ENCODE measurements at places on chromosomes 6 and 20. TPM values are rescaled to one million over a fixed set of nuclear protein-coding genes. Genes with fewer than 3 reads are reported as not detected.

SLC22A2 gene
- total RNA-seq: not detected

SH3BGRL2 gene
- not detected for total RNA-seq

C20orf204 gene
- 2.5 TPM for total RNA-seq

DNA sequence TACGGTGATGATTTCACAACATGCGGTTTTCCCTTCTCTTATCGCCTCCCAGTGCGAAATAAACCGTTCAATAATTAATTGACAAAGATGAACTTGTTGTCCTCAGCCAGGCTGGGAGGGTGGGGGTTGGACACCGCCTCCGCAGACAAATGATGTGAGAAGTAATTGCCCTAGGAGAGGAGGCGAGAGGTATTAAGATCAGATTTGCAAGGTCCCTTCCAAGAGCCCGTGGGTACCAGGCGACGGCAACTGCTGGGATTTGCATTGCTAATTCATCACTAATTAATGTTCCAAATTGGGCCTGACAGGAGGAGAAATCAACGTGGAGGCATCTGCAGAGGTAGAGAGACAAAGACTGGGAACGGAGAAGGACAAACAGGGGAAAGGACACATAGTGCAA, 90.2 kb upstream of the CCDC167 start:
- no peaks in the 10 kb centered on the region for H3K4me1 ChIP-seq
- no peaks in the 10 kb centered on the region for H3K36me3 ChIP-seq
- H3K27ac ChIP-seq: no peak overlapping the region
- H3K4me3 ChIP-seq: no peak overlapping the region
- DNase-seq: no peak
- no peaks in the 10 kb centered on the region for H3K27me3 ChIP-seq

DNA sequence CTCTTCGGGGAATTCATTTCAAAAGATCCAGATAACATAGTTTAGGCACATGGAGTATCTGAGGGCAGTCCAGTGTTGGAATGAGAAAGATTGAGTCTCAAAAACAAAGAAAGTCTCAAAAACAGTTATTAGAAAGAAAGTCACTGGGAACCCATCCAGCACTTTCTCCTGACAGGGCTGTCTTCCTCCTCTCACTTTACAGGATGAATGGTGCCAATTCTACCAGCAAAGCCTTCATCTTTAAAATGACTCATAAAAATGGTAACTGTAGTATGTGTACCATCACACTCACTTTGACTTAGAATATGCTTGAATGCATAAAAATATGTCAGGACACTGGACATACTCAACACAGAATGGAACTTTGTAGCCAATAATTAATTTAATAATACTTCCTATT, 71.3 kb downstream of the SLC22A3 start:
- H3K36me3 ChIP-seq: no peaks in the 10 kb centered on the region
- H3K27ac ChIP-seq: no peak overlapping the region
- no peak for DNase-seq
- no peaks in the 10 kb centered on the region for H3K4me1 ChIP-seq
- H3K4me3 ChIP-seq: no peak overlapping the region

DNA sequence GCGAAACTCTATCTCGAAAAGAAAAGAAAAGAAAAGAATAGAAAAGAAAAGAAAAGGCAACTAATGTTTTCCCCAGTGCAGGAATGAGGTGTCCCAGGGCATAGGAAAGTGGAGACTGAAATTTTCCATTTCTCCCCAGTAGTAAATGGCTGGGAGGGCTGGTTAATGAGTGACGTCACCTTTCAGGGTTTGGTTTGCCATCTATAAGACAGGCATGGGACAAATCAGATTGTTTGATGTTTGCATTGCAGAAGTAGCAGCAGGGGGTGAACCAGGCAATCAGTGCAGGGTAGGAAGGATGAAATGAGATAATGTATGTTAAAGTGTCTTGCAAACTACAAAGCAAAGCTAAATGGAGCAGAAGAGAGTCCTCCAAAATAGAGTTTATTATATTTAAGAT, 533.4 kb downstream of the PKHD1 start:
- no peaks in the 10 kb centered on the region for H3K4me1 ChIP-seq
- no peaks in the 10 kb centered on the region for H3K27me3 ChIP-seq
- no peak overlapping the region for H3K27ac ChIP-seq
- no peak overlapping the region for H3K4me3 ChIP-seq
- H3K36me3 ChIP-seq: no peaks in the 10 kb centered on the region

DNA sequence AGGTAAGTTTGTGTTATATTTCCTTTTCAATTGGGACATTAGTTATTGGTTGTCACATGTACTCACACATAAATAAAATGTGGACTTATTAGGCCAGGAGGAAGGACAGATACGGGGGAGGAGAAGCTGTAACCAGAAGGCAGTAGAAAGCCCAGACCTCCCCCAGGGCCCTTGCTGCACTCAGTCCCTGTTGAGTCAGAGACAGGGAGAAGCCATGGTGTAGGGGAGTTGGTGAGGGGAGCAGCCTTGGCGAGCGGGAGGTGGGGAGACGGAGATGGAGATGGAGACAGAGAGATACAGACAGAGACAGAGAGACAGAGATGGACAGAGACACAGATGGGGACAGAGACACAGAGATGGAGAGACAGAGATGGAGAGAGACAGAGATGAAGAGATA, 263.2 kb downstream of the DLL1 start:
- no peaks in the 10 kb centered on the region for H3K36me3 ChIP-seq
- no peak overlapping the region for H3K4me3 ChIP-seq
- H3K4me1 ChIP-seq: no peaks in the 10 kb centered on the region
- no peak overlapping the region for H3K27ac ChIP-seq
- DNase-seq: no peak

DNA sequence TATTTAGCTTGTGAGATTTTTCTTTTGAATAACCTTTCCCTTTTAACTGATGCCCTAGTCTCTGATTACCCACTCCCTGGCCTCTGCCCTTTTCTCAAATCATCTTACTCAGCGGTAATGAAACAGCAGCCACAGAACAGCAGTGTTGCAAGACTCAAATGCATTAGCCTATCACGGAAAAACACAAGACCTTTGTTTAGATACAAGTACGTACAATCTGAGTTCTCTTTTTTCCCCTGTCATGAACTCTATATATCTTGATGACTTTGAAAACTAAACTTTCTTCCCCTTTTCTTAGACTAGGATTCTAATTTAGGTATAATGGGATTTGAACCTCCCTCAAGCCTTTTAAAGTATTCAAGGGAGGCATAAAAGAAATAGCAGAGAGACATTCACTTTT, 1034.9 kb downstream of the EYS start:
- no peaks in the 10 kb centered on the region for H3K27me3 ChIP-seq
- H3K27ac ChIP-seq: no peak overlapping the region
- H3K4me1 ChIP-seq: no peaks in the 10 kb centered on the region
- no peak overlapping the region for H3K4me3 ChIP-seq
- H3K36me3 ChIP-seq: no peaks in the 10 kb centered on the region

DNA sequence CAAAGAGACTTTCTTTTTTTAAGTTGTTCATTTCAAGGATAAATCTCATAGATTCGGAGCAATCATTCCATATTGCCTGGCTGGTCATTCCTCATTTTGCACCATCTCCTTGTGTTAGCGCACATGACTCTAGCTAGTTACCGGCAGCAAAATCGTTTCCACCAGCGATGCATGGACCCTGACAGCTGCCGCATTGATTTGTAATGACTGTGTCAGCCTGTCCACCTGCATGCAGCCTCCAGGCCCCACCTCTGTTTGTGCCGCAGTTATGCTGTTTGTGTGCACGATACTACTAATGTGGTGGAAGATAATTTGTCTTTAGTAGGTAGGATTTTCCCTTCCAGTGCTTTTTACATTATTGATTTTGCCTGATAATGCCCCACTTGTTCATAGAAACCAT, 164.0 kb downstream of the TBC1D7 start:
- H3K27ac ChIP-seq: no peak overlapping the region
- peaks cover 3% of the 10 kb centered on the region for H3K4me1 ChIP-seq
- DNase-seq: no peak
- H3K4me3 ChIP-seq: no peak overlapping the region

DNA sequence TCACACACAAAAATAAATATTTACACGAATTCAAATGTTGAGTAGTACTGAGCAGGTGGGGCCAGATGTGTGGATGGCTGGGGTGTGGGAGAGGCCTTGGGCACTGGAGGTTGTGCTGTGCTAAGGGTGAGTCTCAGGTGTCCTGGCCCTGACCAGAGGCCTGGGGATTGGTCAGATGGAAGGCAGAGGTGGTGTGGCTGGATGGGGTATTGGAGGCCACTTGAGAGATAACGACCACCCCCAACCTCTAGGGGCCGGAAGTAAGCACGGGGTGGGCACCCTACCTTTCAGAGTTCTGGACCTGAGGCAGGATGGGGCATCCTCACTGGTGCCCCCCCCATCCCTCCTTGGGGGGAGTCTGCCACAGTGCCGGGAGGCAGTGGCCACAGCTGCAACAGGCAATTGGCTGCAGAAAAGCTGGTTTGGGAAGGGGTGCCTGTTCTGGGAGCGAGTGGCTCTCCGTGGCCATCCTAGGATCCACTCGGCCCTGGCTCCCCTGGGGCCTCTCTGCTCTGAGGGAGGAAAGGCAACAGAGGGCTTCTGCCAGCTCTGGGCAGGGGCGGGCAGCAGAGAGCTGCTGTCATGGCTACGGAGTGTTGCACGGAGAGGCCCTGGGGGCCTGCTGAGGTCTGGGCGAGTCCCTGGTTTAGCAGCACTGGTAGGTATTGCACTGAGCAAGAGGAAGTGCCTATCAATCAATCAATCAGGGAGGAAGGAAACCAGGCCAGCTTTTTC, 87.6 kb downstream of the ASXL1 start:
- H3K4me1 ChIP-seq: peaks cover 23% of the 10 kb centered on the region
- H3K27ac ChIP-seq: peak overlapping the region; percentile 28
- H3K36me3 ChIP-seq: no peaks in the 10 kb centered on the region
- peak; percentile 45 for DNase-seq
- no peak overlapping the region for H3K4me3 ChIP-seq
- no peaks in the 10 kb centered on the region for H3K27me3 ChIP-seq

GRCh38 chr20:32453467-32454163, 95.5 kb downstream of the ASXL1 start:
- peaks cover 13% of the 10 kb centered on the region for H3K4me1 ChIP-seq
- no peak overlapping the region for H3K27ac ChIP-seq
- H3K27me3 ChIP-seq: no peaks in the 10 kb centered on the region

- H3K4me1 ChIP-seq: peaks cover 58% of the 10 kb centered on the region
- no peaks in the 10 kb centered on the region for H3K27me3 ChIP-seq
- H3K36me3 ChIP-seq: no peaks in the 10 kb centered on the region
- peak overlapping the region; percentile 38 for H3K27ac ChIP-seq
- H3K4me3 ChIP-seq: no peak overlapping the region
Observed at GRCh38 chr20:32538526-32538939, 46.6 kb downstream of the NOL4L start.

DNA sequence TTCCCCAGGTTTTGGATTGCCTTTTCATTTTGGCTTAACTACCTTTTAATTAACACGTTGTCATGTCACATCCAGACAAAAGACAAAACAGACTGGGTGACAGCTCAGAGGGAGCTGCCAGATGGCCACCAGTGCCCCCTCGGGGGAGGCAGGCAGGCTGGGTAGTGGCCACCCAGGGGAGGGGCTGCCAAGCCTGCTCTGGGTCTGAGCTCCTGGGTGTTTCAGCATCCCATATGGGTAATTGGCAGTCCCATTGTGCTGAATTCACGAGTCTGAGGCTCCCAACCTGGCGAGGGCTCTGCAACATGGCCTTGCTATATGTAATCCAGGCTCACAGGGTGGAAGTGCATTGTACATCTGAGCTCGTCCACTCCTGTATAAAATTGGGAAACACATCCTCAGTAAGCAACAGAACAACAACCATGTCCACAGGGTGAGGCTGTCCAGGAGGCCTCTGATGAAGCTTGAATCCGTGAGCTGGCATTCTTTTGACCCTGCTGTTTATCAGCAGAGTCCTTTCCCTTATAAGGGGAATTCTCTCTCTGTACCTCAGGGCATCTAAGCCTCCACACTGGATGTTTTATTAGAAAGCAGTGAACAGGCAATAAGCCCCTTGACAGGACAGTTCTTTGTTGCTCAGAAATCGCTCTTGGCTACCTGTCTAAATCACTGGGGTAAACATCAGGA, 111.7 kb upstream of the SLC22A23 start:
- no peaks in the 10 kb centered on the region for H3K27me3 ChIP-seq
- DNase-seq: no peak
- no peaks in the 10 kb centered on the region for H3K36me3 ChIP-seq
- H3K27ac ChIP-seq: no peak overlapping the region
- H3K4me1 ChIP-seq: no peaks in the 10 kb centered on the region

DNA sequence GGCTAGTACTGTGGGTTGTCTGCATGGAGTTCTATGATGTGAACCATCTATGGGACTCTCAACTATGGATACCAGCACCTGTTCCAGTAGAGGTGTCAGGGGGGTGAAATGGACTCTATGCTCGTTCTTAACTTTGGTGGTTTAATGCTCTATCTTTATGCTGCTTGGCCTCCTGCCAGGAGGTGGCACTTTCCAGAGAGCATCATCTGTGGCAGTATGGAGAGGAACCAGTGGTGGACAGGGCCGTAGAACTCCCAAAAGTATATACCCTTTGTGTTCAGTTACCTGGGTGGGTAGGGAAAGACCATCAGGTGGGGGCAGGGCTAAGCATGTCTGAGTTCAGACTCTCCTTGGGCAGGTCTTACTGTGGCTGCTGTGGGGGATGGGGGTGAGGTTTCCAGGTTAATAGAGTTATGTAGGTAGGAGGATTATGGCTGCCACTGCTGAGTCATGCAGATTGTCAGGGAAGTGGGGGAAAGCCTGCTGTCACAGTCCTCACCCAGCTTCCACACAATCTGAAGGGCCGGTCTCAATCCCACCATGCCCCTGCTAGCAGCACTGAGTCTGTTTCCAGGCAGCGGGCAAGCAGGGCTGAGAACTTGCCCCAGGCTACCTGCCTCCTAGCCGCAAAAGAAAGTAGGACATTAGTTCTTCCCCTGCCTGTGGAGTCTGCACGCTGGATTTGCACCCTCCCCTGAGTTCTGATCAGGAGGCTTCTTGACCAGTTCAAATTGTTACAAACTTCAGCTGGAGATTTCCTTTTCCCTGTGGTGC, 284.0 kb downstream of the KCNQ5 start:
- H3K36me3 ChIP-seq: no peaks in the 10 kb centered on the region
- no peak overlapping the region for H3K4me3 ChIP-seq
- H3K4me1 ChIP-seq: no peaks in the 10 kb centered on the region
- DNase-seq: no peak
- H3K27me3 ChIP-seq: no peaks in the 10 kb centered on the region

GRCh38 chr20:44566018-44566417, 16.4 kb upstream of the PKIG start:
- H3K36me3 ChIP-seq: no peaks in the 10 kb centered on the region
- H3K27ac ChIP-seq: no peak overlapping the region
- no peak overlapping the region for H3K4me3 ChIP-seq
- DNase-seq: no peak
